ENCODE measurements at places on chromosomes 1 and 21. TPM values are rescaled to one million over a fixed set of nuclear protein-coding genes. Genes with fewer than 3 reads are reported as not detected.

DNA sequence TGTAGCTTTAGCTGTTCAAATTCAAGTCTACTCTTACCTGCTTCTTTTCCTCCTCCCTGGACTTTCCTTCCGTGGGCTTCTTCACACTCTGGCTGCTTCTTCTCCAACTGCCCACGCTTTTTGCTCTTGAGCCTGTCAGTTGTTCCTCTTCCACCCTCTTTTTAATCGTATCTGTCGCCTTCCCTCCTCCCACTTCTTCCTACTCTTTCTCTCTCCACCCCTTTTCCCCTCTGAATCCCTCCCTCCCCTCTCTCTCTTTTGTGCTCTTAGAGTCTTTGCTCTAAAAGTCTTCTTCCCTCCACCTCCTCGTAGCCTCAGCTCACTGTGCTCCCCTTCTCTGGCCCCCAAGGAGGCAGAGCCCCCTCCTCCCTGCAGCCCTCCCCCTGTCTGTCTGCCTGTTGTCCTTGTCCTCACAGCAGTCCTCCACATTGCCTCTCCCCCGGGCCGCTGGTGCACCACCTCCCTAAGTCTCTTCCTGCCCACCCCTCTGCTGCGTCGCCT is 12.9 kb upstream of the GJA5 start:
- no peak for DNase-seq

DNA sequence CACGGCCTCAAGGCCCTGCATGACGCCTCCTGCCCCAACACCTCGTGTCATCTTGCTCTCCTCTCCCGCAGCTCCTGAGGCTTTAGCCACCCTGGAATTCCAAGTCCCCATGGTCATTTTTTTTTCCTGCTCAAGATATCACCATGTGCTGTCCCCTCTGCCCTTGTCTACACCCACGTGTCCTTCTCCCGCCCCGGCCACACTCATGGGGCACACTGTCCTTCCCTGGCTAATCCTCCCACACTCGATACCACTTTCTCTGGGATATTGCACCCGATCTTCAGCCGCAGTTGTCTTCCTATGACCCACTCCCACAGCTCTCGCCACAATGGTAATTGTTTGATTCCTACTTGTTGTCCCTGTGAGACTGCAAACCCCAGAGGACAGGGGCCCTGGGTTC is 29.7 kb upstream of the LGALS8 start:
- DNase-seq, result no peak

- no peak for DNase-seq
Observed at GRCh38 chr1:30863858-30864604, 44.5 kb downstream of the SDC3 start.

DNA sequence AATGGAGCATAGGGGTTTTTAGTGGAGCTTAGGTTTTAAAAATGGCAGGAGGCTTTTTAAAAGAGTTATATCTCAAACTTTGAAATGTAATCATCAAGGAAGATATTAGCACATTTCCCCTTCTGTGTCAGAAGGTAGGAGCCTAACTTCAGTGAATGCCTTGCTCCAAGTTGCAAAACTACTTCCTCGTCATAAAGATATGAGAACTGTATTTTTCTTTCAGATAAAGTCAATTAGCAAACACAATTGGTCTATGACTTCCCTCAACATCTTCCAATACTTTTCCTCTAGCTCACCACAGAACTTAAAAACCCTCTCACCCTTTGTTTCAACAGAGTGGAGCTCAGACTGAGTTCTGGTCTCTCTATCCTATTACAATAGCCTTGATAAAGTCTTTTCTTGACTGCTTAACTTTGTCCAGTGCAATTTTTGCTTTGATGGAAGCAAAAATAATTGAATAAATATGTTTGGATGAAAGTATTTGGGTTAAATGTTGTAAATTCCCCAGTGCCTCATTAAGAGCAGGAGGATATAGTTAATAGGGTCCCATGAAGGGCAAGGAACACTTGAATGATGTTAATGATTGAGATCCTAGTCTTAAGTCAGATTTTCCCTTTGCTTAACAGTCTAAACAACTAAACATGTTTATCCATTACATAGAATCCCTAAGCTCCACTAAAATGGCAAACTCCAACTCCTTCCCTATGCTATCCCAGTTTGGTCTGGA is 58.9 kb downstream of the TNFSF18 start:
- no peak for DNase-seq

DNA sequence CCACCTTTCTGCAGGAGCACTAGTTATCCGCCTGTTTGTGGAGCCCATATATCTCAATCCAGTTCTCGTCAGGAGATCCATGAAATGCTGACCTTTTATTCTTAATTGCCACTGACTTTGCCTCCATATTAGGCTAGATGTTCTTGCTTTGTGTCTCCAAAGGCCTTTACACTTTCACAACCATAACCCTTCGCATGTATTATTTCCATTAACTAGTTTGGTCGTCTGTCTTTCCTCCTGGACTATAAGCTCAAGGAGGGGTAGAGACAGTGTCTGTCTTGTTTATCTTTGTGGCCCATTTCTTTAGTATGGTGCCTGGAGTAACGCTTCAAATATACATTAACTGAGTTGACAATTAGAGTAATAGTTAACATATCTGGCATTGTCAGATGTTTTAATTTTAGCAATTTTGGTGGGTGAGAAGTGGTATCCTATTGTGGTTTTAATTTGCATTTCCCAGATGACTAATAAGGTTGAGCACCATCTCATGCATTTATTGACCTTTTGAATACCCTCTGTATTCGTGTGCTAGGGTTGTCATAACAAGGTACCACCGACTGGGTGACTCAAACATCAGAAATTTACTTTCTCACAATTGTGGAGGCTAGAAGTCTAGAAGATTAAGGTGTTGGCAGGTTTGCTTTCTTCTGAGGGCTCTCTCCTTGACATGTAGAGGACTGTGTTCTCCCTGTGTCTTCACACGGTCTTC is 21.7 kb upstream of the IL12RB2 start:
- DNase-seq, result no peak

DNA sequence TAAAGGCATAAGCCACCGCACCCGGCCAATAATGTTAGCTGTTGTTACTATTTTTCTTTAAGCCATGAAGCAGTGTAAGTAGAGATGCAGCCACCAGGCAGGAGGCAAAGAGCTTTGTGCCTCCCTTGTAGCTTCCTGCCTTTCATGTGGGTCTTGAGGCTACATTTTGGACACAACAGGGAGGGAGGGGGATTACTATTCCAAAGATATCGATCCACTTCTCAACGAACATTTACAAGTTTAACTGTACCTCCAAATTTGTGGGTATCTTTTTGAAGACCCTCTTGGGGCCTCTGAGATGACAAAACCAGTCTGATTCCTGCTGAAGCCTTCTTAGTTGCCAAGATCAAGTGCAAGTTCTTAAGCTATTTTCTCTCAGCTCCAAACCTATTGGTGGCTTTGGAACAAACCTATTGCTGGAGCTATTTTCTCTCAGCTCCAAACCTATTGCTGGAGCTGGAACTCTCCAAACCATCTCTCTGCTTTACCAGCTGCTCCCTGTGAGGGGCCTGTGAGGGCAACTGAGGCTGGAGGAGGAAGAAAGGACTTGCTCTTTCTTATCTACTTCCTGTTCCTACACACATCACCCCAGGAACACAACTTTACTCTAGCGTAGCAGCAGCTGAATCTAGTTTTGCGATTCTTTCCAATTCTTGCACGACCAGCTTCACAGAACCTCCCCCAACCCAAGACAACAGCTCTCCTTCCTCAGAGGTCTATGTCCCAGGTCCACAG is 16.1 kb upstream of the RCAN3 start:
- no peak for DNase-seq

- DNase-seq, result no peak
Observed at GRCh38 chr1:235855811-235856429, 10.8 kb downstream of the LYST start.

PLXNA2 gene
- 0.80 TPM for total RNA-seq

TCHH gene
- total RNA-seq, result not detected
